ENCODE measurements at places on chromosomes 12 and 14.

GRCh38 chr12:131395971-131396573, 314.8 kb upstream of the SFSWAP start:
- DNase-seq: no peak

DNA sequence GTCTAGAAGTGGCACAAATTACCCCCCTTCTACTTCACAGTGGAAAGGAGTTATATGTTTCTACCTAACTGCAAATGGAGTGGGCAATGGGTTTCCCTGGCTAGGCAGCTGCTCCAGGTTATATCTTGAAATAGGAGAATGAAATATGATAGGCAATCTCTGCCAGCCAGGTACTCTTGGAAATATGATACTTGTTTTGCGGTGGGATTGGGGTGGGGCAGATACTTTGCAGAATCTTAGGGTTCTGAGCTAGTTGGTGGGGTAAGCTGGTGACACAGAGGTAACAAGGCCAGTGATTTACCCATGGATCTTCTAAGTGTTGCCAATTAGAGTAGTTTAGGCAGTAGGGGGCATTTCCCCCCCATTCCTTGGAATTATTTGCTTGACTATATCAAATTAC, 140.1 kb downstream of the ATP23 start:
- DNase-seq: no peak

DNA sequence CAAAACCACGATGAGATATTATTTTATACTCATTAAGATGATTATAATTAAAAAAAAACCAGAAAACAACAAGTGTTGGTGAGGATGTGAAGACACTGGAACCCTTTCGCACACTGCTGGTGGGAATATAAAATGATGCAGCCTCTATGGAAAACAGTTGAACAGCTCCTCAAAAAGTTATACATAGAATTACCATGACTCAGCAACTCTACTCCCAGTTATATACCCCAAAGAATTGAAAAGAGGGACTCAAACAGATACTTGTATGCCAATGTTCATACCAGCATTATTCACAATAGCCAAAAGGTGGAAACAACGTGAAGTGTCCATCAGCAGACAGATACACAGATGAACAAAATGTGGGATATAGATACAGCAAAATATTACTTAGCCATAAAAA, 53.1 kb downstream of the TAOK3 start:
- no peak for DNase-seq

GRCh38 chr14:69924201-69924600, 45.0 kb downstream of the SMOC1 start:
- DNase-seq: no peak
